ENCODE measurements at places on chromosomes 7 and 10.

DNA sequence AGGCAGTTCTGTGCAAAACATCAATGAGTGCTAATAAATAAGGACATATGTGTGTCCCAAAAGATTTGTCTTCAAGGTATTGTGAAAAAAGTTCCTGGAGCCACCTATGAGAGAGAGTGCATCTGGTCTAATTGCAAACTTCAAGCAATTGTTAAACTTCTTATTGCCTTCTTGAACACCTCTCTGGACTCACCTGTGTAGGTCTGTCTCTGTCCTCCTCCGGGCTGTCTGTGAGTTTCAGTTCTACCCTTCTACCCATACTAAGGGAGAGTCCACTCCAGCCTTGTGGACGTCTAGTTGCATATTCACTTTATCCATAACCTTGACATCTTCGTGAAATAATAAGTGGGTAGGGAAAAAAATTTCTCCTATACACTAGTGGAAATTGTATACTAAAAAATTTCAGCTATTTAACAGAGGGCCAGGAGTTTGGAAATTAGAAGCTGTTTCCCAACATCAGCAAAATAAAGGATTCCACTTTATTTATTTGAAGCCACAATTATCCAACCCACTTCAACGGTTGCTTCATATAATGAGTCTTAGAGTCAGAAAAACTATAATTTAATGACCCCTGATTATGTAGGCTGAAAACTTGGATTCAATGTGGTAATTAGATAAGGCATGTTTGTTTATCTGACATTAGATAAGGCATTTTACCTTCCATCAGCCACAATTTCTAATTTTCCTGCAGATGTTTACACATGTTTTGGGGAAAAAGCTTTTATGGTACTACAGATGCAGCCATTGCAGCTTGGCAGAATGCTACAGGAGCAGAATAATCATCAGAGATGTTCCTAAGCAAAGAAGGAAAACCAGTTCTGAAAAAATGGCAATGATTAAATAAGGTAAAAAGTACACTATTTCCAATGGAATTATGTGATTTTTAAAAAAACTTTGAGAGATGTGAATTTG lies 150.8 kb upstream of the FAM3C start:
- no peak for DNase-seq

- DNase-seq = no peak
Observed at GRCh38 chr10:93143281-93143680, 69.6 kb downstream of the CYP26A1 start.

DNA sequence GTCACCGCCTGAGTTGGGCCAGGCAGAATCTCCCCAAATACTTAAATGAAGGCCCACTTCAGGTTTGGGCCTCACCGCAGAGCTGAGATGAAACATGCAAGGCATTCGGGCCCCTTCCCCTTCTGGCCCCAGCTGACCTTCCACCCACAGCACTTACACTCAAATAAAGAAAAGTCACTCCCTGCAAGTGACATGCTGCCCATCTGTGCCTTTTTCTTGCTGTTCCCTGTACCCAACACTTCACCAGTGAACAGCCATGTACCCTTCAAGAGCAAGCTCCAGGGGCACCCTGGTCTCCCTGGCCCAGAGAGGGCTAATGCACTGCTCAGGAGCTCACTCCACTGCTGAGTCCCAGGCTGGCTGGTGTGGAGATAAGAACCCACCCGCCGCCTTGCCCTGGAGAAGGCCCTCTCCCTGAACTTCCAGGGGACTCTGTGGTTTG lies 40.7 kb downstream of the ZCCHC24 start:
- DNase-seq = no peak

- DNase-seq = no peak
Observed at GRCh38 chr10:7338469-7338868, 72.4 kb downstream of the SFMBT2 start.

GRCh38 chr7:97024209-97025129 lies at the start of gene DLX5:
Gene DLX5 (minus strand): TSS chr7:97024831. CDS start chr7:97024623, 208 bp downstream.
- no peak for DNase-seq

DNA sequence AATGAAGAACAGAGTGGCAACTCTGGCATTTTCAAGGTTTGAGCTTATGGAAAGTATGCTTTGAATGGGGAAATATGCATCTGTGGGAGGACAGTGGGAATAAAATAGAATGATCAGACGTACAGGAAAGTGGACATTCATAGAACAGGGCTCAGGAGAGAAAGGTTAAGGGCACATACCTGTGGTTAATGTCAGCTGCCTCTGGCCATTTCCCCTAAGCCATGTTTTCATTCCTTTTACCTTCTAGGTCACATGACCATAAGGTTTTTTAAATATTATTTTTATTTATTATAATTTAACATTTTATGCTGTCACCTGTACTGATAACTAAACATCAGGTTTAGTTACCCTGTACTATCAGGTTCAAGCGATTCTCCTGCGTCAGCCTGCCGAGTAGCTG lies 52.8 kb downstream of the LRRC4 start:
- no peak for DNase-seq

- no peak for DNase-seq
Observed at GRCh38 chr10:109480836-109481235, 442.5 kb downstream of the XPNPEP1 start.

- DNase-seq = no peak
Observed at GRCh38 chr10:52900593-52900992, 128.0 kb upstream of the MBL2 start.

DNA sequence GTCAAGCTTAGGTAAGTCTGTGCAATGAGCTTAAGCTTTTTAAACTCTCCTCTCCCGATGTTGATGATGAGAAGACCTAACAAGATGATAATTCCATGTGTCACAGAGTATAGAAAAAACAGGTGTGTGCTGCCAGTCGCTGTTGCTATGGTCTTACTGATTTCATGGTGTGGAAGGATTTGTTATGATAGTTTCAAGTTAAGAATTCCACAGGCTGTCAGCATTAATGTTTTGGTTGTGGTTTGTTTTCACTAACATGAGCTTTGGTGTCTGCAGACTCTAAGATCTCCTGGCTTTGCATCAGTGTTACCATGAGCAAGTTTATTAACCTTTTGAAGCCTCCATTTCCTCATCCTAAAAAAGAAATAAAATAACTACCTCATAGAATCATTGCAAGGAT lies 123.7 kb downstream of the NSUN6 start:
- no peak for DNase-seq

GRCh38 chr10:33235251-33235884 lies 99.1 kb downstream of the NRP1 start:
- no peak for DNase-seq

DNA sequence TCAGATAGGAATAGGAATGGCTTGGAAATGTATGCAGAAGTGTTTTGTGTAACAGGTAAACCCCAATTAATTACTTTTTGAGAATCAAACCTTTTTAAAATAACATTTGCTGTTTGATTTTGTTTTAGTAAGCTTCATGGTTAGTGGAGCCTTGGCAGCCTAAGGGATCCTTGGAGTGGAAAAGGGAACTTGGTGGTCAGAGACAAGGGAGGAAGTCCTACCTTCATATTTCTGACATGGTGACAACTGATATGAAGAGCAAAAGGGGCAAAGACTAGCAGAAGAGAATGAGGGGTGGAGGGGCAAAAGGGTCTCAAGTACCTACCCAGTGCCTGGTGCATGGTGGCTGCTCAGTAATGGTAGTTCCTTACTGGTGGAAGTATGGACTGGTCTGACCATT lies 32.3 kb downstream of the AHCYL2 start:
- DNase-seq = no peak

DNA sequence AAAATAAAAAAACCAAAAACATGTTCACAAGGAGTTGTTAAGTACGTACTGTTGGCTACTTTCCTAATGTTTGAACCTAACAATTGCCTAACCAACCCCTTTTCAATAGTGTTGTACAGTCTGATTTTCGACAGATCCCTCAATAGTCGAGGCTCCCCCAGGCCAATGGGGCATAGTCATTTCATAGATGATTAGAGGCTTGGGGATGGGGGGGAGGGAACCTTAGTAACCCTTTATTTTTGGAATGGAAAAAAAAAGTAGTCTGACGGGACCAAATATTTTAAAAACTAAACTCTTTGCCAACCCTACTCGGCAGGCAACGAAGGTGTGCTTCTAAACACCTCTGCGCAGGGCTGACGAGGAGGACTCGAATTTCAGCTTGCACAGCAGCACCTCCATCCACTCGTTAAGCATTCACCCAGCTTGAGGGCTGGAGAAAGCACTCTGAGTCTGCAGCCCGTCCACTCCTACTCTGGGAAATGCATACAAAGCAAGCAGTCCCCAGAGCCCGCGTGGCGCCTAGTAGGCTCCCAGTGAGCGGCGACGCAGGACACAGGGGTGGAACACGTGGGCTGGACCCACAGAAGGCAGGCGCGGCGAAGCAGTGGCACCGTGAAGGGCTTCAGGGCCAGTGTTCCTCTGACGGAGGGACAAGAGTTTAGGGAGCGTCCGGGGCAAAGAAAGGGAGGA lies 899 bp downstream of the PUS7 start:
- peak; percentile 14 for DNase-seq

DNA sequence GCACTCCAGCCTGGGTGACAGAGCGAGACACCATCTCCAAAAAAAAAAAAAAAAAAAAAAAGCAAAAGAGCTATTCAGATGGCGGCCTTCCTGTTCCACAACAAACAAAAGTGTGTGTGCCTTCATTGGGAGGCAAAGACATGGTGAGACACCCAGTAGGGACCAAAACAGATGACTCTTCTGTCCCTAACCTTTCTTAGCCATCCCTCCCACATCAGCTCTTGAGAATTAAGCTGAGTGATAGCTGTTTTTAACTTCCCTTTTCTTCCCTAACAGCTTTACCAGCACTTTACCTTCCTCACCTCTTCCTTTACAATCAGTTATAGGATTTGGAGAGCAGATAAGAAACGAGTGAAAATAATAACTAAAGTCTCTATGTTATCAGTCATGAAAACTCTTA lies 48.2 kb downstream of the ARMH3 start:
- no peak for DNase-seq

DNA sequence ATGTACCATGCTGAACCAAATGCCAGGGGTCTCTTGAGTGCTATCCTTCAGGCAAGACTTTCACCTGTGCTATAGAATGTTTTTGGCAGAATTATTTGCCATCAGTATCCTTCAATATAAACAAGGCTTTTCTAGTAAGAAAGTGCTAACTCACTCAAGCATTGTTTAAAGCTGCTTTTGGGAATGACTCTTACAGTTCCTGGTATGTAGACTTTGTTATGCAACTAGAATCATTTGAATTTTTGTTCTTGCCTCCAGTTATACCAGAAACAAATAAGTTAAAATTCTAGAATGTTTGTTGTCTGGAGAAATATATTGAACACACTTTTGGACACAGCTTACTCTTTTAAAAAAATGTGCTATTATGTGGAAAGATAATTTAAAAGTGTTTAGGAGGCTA lies 39.5 kb upstream of the RTKN2 start:
- DNase-seq = no peak

- no peak for DNase-seq
Observed at GRCh38 chr10:126309228-126309883, 78.9 kb downstream of the ADAM12 start.

GRCh38 chr7:24477398-24478136 lies 95.7 kb upstream of the PALS2 start:
- DNase-seq = no peak

Data from naive thymus-derived CD4-positive, alpha-beta T cell (primary cell).